NCI-H774 (cell line): ENCODE measurements at places on chromosomes 3 and 15.

DNA sequence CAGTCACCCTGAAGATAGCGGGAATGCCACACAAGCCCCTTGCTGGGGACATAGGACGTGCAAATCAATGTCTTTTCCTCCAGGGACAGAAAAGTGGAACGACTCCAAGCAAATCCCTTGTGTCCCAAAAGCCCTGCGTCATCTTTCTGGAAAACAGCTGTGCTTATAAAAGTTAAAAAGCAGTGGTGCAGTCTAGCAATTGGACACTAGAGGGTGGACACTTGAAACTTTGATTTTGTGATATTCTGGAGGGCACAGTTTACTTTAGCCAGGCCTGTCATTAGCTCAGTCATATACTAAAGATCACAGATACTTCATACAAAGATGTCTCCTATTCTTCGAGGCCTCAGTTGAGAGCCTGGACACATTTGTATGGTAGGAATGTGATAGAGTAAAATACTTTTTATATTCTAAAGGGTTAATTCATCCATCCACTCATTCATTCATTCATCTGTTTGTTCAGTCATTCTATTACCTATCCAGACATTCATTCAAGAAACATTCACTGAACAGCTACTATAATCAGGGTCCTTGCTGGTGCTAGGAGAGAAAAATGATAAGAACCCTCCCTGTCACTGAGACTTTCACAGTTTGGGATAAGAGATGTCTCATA is 63.8 kb upstream of the ANKRD34C start:
- DNase-seq: no peak

- DNase-seq: no peak
These were observed 6.7 kb downstream of the CCR5AS start for GRCh38 chr3:46400000-46400734.

- DNase-seq: no peak
These were observed 8.3 kb downstream of the EXOSC7 start for GRCh38 chr3:44984335-44984734.

GRCh38 chr15:66704019-66704802 is 2.2 kb downstream of the SMAD6 start:
- DNase-seq: no peak

GRCh38 chr3:18127174-18127858 is 297.8 kb downstream of the SATB1 start:
- no peak for DNase-seq

DNA sequence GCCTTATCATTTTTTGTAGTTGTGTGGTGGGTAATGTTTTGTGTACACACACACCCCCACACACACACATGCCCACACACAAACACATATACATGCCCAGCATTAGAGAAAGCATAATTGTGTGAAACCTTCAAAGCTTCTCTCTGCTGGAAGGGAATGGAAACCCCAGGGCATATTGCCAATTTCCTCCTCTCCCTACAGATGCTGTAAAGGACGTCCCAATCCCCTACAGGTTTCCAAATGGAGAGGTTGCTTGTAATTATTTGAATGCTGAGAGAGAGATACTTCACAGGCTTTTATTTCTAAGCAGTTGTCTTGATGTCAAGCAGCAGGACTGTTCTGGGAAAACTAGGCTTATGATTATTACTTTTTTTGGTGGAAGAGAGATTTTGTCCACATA is 23.0 kb upstream of the CCK start:
- DNase-seq: no peak

GRCh38 chr15:70672081-70672480 is 91.3 kb downstream of the UACA start:
- no peak for DNase-seq

GRCh38 chr15:37077623-37078351 is 22.6 kb downstream of the MEIS2 start:
- no peak for DNase-seq

DNA sequence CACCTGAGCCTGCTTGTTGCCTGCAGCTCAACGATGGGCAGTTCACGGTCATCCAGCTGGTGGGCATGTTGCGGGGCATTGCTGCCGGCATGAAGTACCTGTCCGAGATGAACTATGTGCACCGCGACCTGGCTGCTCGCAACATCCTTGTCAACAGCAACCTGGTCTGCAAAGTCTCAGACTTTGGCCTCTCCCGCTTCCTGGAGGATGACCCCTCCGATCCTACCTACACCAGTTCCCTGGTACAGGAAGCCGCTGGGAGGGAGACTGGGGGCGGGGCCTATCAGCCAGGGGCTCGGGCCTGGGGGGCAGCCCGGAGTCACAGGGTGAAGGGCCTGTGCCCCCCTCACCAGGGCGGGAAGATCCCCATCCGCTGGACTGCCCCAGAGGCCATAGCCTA is 18.8 kb downstream of the EPHB3 start:
- no peak for DNase-seq

- no peak for DNase-seq
These were observed 21.2 kb downstream of the GPR156 start for GRCh38 chr3:120263792-120264191.

DNA sequence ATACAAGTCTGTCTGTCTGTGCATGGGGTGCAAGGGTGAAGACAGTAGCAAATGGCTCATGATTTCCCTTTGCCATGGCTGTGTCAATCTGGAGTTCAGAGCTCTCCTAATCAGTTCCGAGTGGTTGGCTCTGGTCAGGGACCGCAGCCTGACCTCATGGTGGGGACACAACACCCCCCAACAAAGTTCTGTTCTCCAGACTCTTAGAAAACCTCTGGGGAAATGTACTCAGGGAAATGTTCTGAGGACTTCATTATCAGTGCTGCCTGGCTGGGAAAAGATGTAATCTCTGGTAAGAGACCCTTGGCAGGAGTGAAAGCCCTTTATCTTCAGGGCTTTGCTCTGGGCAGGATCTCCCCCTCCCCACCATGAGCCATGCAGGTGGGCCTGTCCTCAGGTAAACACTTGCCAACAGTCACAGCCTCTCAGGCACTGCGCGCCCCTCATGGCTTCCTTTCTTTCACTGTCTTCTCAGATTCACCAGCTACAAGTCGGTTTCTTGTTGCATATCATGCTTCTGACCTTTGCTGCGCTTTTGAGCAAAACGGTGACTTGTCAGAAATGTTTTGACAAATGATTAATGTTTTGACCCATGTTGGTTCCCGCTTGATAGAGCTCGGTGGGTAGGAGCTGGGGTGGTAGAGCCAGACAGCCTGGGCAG is 95.5 kb downstream of the ST6GAL1 start:
- DNase-seq: no peak
